ENCODE measurements at places on chromosomes 3 and 15. TPM values are rescaled to one million over a fixed set of nuclear protein-coding genes. Genes with fewer than 3 reads are reported as not detected.

Gene LRRC31
- total RNA-seq: not detected

Gene ATP13A4
- 0.18 TPM for total RNA-seq

Gene PP2D1
- not detected for total RNA-seq

Gene GP5
- total RNA-seq: 0.14 TPM

Gene GOLGA6A
- total RNA-seq: not detected

Gene RGMA
- total RNA-seq: 0.46 TPM

Gene DPPA4
- total RNA-seq: not detected

Gene MITF
- 24.0 TPM for total RNA-seq

Gene FMN1
- total RNA-seq: 1.0 TPM

Gene GATM
- 0.55 TPM for total RNA-seq

Gene SH2D7
- total RNA-seq: not detected

Gene ARHGEF26
- total RNA-seq: 2.5 TPM

Gene AHSG
- total RNA-seq: not detected

Gene NEK10
- total RNA-seq: 15.8 TPM

Gene SKOR1
- 0.09 TPM for total RNA-seq

Gene UNC45A
- 91.3 TPM for total RNA-seq

Gene ZDHHC23
- total RNA-seq: 0.74 TPM

Gene KBTBD12
- not detected for total RNA-seq

Gene GOLGA8S
- under 0.01 TPM for total RNA-seq

Gene PTH1R
- 0.28 TPM for total RNA-seq

Gene ZMYND10
- 0.28 TPM for total RNA-seq

Gene MYNN
- total RNA-seq: 23.8 TPM

Gene LSM3
- total RNA-seq: 7.1 TPM

Gene EHHADH
- total RNA-seq: 3.4 TPM

Gene ARGFX
- not detected for total RNA-seq

Gene CAMP
- total RNA-seq: not detected

Gene TIPARP
- total RNA-seq: 36.1 TPM

Gene P2RY13
- not detected for total RNA-seq

Gene KIF7
- 13.1 TPM for total RNA-seq

Gene ARIH1
- 25.2 TPM for total RNA-seq

Gene MAPK6
- 65.1 TPM for total RNA-seq

Gene ITIH1
- 0.18 TPM for total RNA-seq

Gene GPR160
- total RNA-seq: 0.28 TPM

Gene TUSC7
- total RNA-seq: not detected

Gene ZNF35
- 9.5 TPM for total RNA-seq

Gene DPPA2
- total RNA-seq: not detected
